Fibroblast of the conjunctiva (primary cell): ENCODE measurements at places on chromosomes 6 and 20.

DNA sequence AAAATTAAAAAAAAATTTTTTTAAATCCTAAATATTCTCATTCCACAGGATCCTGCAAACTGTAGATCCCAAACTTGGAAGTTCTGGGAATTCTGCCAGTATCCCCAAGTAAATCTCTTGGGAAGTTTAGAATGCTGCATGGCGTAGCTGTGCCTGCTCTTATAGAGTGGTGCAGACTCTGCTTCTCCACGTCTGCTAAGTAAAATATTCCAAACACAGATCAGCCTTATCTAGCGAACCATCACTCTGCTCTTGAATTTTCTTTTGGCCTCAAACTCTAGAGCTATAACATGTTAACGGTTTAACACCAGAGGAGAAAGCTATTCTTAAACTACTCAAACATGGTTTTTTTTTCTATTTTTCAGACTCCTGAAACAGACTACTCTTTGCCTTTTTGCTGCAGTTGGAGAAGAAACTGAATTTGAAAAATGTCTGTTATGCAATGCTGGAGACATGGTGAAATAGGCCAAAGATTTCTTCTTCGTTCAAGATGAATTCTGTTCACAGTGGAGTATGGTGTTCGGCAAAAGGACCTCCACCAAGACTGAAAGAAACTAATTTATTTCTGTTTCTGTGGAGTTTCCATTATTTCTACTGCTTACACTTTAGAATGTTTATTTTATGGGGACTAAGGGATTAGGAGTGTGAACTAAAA is 138.5 kb upstream of the AKAP12 start:
- DNase-seq = no peak

DNA sequence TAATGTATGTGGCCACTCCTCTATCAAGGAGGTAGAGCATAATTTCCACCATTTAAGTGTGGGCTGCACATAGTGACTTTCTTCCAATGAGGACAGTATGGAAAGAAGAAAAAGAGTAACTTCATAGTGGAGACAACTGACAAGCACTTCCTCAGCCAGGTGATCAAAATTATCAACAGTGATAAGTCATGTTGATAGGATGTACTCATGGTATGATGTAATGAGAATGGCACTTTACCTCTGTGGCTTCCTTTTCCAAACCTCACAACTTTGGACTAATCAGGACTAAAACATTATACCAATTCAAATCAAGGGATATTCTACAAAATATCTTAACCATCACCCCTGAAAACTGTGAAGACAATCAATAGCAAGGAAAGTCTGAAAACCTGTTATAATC is 302.3 kb upstream of the CITED2 start:
- DNase-seq = no peak

DNA sequence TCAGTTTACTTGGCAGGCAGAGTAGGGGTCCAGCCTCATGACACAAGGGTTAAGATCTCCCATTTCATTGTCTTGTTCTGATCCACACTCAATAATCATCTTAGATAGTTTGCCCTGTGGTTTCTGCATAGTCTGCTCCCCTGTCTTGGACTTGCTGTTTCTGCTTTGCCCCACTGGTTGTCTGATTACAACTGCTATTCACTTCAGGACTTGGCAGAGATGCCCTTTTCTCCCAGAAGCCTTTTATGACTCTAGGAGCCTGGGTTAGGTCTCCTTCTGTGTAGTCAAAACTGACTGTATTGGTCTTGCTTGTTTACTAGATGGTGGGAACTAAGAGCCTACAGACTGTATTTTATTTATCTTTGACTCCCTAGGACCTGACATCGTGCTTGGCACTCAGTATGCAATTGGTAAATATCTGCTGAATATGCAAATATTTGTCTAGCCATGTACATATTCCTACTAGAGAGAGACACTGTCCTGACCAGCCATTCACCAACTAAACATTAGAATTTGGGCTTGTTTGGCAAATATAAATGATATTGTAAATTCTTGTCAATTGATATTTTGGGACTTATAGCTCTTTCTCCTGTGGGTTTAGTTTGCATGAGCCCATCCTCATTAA is 165.9 kb upstream of the KCNK16 start:
- DNase-seq = no peak

DNA sequence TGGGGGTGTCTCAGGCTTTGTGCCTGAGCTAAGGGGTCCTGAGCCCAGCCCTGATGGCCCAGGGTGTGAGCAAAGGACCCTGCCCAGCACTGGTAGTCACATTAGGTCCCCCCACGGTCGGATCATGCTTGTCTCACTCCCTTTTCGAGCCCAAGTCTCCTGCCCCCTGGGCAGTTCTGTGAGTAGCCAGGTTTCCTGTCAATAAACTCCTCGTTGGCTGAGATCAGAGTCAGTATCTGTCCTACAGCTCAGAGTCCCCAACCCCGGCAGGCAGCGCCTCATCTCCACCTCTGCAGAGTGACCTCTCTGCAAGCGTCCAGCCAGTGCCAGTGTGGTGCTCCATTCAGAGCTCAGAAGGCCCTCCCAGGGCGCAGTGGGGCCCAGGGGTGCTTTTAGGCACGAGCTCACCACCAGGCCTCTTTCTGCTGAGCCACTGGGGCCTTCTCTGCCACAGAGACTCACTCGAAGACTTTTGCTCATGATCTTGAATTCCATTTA is 93.7 kb upstream of the PMEPA1 start:
- DNase-seq = no peak

DNA sequence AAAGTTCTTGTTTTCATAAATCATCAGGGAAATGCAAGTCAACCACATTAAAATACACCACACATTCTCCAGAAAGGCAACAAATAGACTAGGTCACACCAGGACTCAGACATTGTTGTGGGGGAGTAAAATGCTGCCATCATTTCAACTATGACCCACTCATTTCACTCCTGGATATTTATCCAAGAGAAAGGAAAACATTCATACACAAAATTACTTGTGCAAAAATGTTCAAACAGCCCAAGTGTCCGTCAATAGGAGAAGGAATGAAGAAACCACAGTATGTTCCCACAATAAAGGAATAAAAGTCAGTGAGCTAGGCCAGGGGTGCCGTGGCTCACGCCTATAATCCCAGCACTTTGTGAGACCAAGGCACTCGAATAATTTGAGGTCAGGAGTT is 81.5 kb upstream of the QKI start:
- DNase-seq = no peak

DNA sequence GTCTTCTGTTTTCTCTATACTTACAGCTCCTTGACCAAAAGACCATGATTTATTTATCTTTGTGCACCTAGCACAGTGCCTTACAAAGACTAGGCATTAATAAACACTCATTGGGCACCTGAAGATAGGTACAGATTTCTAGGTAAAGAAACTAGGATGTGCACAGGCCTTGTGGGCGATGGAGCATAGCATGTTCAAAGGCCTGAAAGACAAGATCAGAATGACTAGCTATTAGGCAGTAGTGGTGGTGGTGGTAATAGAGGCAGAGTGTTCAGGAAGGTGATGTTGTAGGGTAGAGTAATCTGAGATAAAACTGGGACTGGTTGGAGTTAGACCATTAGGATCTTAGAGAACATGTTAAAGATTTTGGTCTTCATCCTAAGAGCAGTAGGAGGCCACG is 3.9 kb downstream of the TXLNB start:
- no peak for DNase-seq

DNA sequence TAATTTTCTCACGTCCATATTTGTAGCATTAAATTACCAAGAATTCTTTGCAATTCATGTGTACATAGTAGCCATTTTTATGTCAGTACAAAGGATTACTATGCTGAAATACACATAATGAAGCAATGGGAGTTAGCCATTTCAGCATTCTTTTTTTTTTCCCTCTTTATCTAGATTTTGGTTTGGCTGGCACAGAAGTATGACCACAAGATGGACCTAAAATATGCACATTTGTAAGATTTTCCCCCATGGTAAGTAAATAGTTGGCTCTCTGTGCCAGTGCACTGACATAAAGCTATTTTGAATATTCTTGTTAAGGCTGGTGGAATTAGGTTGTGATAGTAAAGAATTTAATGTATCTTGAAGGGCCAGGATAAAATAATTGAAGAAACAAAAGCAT is 486.1 kb upstream of the BTBD3 start:
- no peak for DNase-seq

DNA sequence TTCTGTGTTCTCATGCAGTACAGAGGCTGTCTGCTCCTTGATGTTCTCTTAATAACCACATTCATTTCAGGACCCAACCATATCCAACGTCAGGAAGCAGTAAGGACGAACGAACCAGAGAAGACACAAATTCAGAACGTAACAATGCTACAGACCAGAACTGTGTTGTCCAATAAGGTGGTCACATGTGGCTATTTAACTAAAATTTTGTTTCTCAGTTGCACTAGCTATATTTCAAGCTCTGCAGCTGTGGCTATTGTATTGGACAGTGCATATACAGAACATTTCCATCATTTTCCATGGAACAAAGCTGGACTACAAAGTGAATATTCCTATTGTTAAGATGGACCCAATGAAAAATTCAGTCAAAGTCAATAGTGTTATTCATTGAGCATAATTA is 27.0 kb downstream of the MAP7 start:
- no peak for DNase-seq

DNA sequence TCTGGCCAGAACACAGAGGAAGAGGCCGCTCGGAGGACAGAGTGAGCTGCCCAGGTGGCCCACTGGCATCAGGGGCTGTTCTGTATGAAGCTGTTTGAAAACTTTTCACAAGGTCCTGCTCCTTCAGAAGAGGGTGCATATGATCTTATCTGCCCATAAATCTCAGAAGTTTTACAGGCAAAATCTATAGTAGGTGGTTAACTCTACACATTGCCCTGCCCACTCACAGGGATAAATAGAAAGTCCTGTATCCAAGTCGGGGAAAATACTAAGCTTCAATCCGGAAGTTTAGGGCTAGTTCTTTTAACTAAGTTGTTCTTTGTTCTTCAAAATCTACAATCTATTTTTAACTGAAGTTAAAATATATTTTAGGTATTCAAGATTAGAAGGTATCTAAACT is 233.7 kb downstream of the FOXA2 start:
- DNase-seq = no peak

GRCh38 chr20:6045566-6045965 is 8.3 kb downstream of the LRRN4 start:
- no peak for DNase-seq

DNA sequence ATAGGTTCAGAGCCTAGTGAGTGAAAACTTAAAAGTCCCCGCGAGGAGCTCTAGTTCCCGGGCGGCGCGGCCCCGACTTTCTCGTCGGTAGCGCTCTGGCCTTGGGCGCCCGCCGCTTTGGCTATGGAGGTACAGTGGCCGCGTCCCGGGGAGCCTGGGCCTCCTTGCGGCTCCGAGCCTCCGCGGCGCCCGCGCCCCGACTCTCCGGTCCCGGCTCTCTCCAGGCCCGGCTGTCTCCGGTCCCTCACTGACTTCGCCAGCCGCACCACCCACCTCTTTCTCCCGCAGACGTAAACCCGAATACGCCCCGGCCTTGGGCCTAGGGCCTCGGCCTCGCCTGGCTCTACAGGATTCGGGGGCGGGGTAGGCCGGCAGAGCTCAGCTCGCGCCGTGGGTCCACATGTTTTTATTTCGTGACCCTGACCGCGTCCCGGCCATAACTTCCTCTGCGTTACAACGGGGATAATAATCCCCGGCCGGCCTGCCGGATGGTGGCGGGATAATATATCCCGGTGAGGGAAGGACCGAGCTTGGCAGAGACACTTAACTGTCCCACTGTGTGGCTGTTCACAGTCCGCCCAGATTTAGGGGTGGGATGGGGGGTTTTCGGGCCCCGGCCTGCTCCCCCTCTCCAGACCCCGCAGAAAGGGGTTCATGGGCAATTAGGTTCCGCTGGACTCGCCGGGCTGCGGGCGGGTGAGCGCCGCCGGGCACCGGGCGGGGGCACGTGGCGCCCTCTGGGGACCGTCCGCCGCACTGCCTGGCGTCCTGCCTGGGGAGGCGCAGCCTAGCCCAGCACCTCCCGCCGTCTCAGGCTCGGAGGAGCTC is 10.0 kb upstream of the TBX18 start:
- DNase-seq = peak; percentile 74

- peak; percentile 28 for DNase-seq
These were observed 42.2 kb upstream of the SPTLC3 start for GRCh38 chr20:12966468-12967085.

DNA sequence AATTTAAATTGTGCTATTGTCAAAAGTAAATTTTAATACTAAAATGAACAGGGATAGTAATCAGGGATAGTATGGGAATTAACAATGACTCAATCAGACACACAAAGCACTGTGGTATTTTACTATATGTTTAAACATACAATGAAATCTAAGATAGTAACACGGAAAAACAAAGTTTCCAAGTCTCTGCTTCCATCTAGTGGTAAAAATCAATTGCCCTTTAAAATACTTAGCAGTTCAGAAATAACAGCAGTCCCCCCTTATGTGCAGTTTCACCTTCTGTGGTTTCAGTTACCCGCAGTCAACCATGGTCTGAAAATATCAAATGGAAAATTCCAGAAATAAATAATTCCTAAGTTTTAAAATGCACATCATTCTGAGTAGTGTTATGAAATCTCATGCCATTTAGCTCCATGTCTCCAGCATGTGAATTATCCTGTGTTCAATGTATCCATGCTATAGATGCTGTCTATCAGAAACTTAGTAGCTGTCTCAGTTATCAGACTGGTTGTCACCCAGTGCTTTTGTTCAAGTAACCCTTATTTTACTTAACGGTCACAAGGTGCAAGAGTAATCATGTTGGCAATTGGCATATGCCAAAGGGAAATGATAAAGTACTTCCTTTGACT is 58.5 kb downstream of the AHI1 start:
- DNase-seq = no peak

DNA sequence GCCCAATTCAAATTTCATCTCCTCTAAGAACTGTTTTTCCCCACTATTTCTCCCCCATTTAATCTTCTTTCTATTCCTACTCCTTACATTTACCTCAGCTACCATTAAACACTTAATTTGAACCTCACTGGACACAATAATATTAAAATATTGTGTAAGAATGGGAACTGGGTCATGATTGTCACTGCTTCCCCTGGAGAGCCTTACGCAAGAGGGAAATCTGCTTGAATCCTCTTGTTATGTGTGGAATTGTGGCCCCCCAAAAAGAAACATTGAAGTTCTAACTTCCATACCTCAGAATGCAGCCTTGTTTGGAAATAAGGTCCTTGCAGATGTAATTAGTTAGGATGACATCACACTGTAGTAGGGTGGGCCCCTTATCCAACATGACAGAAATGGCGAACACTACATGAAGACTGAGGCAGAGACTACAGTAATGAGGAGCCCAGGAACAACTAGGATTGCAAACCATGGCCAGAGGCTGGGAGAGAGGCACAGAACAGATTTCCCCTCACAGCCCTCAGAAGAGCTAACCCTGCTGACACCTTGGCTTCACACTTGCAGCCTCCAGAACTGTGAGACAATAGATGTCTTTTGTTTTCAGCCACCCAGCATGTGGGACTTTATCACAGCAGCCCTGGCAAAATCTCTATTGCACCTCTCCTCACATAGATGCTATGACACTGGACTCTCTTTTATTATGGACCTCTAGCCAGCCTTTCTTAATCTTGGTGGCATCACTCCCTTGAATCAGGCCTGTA is 29.9 kb downstream of the HIVEP2 start:
- DNase-seq = no peak

- no peak for DNase-seq
These were observed 7.5 kb upstream of the BPI start for GRCh38 chr20:38296433-38296832.

GRCh38 chr20:1657556-1658334 is at the start of gene SIRPG:
TSS of gene SIRPG (minus strand) at chr20:1657779. CDS start at chr20:1657714, 65 bp downstream.
- DNase-seq = no peak
